ENCODE measurements at places on chromosomes 2 and 18.
A peak's percentile ranks its signal among the peaks of the same experiment; 100 is the strongest.

DNA sequence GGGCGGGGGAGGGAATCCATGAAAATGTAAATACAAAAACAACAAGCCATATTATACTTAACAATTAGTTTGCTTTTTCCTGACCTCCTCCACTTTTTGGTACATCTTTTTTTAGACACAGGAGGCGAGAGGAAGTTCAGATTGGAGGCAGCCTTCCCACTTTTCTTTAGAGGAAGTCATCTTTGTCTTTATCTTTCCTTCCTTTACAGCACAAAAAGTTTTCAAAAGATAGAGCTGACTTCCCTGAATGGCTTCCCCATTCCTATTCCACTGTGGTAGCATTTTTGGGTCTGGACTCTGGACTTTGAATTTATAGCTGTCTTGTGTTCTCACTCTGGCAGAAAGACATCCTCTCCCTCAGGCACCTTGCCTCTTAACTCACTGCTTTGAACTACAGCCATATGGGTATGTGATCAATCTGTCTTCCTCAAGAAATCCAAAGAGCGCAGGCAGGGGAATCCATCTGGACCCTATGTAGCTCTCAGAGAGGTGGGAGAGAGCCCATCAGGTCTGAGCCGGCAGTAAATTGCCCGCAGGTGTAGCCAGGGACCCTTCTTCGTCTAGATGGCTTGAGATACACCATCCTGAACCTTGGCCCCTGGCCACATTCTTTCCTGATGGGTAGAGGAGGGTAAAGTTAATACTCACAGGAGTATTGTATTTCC lies 101.9 kb downstream of the AQP4 start:
- no peak for DNase-seq

- DNase-seq = no peak
Observed at GRCh38 chr18:9394046-9394445, 59.5 kb downstream of the TWSG1 start.

- DNase-seq = no peak
Observed at GRCh38 chr2:191304939-191305875, 60.0 kb downstream of the MYO1B start.

- DNase-seq = no peak
Observed at GRCh38 chr18:33010149-33010548, 237.3 kb upstream of the KLHL14 start.

GRCh38 chr2:85678794-85679672 lies 11.0 kb upstream of the SFTPB start:
- peak; percentile 92 for DNase-seq

- no peak for DNase-seq
Observed at GRCh38 chr18:49006641-49007454, 56.1 kb upstream of the SMAD7 start.

DNA sequence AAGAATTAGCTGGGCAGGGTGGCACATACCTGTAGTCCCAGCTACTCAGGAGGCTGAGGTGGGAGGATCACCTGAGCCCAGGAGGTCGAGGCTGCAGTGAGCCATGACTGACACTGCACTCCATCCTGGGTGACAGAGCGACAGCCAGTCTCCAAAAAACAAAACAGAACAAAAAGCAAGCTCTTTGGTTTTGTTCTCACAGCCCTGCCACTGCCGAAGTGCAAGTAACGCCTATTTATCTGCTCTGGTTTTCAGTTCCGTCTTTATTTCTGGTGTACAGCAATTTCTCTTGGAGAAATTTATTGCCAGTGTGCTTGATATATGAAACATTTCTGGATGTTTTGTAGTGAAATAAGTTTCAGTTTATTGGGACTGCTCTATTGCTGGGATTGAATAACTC lies 61.9 kb downstream of the RAB10 start:
- no peak for DNase-seq

DNA sequence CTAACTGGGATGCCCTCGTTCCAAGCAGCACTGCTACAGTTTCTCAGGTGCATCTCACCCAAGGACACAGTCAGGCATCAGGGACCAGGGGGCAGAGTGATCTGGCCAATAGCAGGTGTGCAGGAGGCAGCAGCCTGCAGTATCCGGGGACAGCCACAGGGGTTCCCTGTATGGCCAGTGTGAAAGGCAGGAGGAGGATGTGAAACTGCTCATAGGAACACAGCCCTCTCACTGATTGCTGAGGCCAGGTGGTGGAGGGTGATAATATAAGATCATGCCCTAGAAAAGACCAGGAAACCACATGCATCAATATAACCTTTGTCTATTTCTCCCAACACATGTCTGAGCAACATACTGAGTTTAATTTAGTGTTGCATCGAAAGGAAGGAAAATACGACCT lies 112.7 kb upstream of the TACR1 start:
- peak; percentile 69 for DNase-seq

DNA sequence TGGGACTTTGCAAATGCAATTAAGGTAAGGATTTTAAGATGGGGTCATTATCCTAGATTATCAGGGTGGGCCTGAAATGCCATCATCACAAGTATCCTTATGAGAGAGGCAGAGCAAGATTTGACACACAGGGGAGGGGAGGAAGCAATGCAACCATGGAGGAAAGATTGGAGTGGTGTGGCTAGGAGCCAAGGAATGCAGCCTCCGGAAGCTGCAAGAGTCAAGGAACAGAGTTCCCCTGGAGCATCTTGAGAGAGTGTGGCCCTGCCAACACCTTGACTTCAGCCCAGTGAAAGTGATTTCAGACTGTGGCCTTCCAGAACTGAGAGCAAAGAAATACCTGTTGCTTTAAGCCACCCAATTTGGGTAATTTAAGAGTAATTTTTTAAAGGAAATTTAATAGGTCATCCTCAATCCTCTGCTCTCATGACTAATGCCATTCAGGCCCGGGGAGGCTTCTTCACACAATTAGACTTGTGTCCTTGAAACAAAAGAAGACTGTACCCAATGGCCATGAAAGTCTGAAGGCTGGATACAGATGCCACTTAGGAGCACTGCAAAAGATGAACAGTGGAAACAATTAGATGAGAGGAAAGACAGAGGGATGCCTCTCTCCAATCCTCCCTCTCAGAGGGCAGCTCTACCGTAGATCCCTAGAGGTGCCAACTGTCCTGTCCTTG lies 250.3 kb upstream of the ID2 start:
- no peak for DNase-seq

- no peak for DNase-seq
Observed at GRCh38 chr2:19607400-19607799, 249.0 kb upstream of the OSR1 start.

- DNase-seq = no peak
Observed at GRCh38 chr18:79615091-79615490, 64.5 kb upstream of the CTDP1 start.

- no peak for DNase-seq
Observed at GRCh38 chr2:100934504-100935371, 67.4 kb upstream of the RPL31 start.

DNA sequence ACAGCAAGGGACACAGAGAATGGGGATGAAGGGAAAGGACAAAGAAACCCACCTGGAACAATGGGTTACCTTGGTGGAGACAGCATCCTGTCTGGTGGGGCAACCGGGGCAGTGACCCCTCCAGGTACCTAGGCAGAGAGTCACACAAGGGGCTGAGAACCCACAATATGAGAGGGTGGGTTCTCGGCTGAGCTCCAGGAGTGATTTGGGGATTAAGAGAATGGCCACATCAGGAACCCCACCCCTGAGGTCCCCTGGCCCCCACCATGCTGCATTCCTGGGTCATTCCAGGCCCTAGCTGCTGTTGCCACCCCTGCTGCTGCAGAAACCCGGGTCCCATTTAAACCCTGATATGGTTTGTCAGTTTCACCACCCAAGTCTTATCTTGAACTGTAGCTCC lies 172.3 kb downstream of the RTP5 start:
- DNase-seq = no peak

DNA sequence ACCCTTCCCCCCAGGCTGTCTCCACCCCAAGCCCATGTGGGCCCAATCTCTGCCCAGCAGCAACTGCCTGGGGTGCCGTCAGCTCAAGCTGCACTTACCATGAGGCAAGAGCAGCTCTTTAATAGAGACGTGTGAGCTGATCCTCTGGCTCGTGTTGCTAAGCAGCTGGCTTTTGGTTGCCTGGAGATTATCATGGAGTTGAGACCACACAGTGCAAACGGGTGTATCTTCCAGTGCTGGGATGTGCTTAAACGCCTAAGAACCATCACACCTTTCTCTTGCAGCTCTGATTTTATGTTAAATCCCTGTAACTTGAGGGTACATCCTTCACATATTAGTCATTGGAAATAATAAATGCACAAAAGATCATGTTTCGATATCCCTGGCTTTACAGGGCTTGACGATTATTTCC lies 271.1 kb downstream of the PRKCE start:
- no peak for DNase-seq

DNA sequence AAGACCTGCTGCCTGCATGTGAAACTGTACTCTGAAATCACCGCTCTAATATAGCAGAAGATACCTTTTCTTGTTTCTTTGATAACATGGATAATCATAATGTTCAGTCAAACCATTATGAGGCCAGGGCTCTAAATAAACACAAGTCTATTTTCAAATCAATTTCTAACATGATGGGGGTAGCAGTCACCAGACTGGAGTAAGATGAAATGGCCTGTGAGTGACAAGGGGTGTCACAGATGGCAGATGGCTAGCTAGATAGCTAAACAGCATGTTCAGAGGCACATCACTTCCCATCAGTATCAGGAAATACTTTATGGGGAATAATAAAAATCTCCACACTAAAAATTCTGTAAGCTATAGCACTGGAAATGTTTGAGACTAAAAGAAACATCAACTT lies 14.0 kb downstream of the MBD2 start:
- no peak for DNase-seq

DNA sequence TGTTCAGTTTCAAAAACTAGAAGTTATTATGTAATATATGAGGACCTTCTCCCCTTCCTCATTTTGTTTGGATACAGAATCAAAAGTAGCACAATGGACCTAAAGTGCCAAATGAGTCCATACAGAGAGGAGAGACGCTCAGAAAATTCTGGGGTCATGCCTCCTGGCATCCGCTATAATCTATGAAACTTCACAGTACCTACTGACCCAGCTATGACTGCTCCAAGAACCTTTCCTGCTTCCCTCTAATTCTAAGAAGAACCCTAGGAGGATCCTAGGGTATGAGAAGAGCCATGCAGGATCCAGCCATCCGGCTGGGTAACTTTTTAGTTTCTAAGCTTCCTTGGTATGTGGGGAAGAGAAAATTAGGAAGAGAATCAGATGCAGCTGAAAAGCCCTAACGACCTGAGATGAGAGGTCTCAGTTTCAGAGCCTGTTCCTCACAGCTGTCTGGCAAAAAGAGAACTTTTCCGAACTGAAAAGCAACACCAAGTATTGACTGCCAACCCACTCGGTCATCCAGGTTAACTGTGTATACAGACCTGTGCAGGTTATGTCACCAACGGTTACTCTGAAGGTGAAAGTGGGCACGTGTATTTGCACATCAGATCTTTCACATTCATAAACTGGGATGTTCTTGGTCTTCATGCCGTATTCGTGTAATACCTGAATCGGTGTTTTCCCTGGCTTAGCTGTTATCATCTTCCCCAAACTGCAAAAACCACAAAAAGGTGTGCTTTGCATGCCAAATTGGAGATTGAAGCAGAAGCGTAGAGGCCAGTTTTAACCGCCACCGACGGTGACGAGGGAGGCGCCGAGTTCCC lies 1.1 kb downstream of the PRKRA start:
- peak; percentile 25 for DNase-seq

GRCh38 chr2:25410370-25410769 lies 68.6 kb upstream of the DNMT3A start:
- DNase-seq = no peak

GRCh38 chr18:48785091-48785614 lies 165.6 kb downstream of the SMAD7 start:
- DNase-seq = peak; percentile 89

GRCh38 chr2:242029422-242030225 lies 160.1 kb downstream of the RTP5 start:
- DNase-seq = no peak

DNA sequence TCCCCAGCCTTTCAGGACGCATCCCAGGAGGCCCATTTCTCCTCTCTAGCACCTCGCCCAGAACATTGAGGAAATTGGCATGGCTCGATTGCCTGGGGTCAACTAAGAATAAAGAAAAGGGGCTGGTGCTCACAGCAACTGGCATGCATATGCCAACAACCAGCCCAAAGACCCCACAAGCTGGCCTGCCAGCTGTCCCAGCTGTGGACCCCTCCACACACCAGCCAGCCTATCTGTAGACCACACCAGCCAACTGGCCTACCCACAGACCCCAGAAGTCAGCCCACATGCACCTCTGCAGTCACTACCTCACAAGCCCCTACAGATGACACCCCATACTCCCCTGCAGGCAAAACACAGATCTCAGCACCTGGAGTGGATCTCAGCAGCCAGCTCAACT lies 123.8 kb upstream of the ID2 start:
- DNase-seq = no peak

GRCh38 chr18:10128921-10129501 lies 215.2 kb downstream of the VAPA start:
- DNase-seq = no peak

DNA sequence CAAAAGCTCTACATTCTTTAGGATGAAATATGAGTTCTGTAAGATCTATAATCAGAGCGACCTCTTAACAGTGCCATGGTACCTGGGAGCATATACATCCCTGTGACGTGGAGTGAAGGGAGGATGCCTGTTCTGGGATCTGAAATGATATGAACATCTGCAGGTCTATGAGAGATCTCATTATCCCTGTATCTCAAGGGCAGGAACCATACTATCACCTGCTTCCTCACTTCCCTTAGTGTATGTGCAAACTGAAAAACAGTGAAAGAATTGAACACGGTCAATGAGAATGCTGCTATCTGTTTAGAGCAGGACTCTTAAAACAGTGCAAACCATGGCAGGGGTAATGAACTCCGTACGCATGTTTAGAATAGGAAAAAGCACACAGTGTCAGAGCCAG lies 364.0 kb downstream of the LPIN1 start:
- DNase-seq = no peak

DNA sequence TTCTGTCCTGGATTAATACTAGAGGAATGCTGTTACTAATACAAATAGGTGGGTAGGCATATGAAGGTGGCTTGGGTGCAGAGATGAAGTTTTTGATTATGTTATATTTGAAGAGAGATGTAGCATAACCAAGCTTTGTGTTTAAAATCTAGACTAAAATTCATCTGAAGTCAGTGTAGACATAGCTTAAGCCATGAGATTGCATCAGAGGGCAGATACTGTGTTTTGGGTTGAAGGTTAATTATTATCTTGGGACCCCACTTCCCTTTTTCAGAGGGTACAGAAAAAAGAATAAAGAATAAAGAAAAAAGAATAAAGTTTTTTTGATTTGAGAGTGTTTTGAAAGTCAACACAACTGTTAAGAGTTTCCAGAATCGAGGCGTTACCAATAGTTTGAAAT lies 13.0 kb downstream of the PPM1B start:
- DNase-seq = no peak

GRCh38 chr2:60316381-60317033 lies 236.9 kb downstream of the BCL11A start:
- DNase-seq = no peak

DNA sequence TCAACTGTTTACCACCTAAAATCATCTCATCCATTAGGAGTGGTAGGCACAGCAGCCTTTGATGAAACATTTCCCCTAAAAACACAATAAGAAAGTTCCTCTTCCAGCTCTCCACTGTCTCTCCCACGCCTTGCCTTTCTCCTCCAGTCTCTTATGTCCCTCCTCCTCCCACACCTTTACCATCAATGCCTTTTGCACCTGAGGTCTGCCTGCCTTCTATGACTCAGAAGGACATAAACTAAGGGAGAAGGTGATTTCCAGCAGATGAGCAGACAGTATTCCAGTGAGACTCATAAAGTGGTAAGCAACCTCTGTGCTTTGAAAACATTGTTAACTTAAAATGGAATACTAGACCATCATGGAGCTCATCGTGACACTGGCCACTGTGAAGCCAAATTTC lies 34.2 kb upstream of the NDUFV2 start:
- DNase-seq = no peak

- DNase-seq = no peak
Observed at GRCh38 chr2:167157523-167157922, 269.2 kb downstream of the XIRP2 start.
